ENCODE measurements at places on chromosomes 4 and X.

DNA sequence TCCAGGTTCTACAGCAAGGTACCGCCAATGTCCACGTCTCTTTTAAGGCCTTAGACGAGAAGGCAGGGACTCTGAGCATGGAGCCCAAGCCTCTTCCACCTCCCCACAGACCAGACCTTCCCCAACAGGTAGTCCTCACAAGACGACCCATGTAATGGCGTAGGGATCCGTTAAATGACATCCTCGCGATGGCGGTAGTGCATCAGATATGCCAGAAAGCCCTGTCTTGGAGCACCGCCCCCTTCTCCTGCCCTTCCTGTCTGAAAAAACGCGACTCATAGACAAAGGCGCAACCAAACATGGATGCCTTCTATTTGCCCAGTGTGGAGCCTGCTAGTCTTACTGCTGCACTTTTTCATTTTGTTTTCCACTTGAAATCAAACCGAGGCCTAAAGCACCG, 185.4 kb downstream of the OR13H1 start:
- no peak for DNase-seq
- H3K4me3 ChIP-seq: peak overlapping the region; percentile 87
- H3K36me3 ChIP-seq: no peaks in the 10 kb centered on the region
- H3K27ac ChIP-seq: no peak overlapping the region

DNA sequence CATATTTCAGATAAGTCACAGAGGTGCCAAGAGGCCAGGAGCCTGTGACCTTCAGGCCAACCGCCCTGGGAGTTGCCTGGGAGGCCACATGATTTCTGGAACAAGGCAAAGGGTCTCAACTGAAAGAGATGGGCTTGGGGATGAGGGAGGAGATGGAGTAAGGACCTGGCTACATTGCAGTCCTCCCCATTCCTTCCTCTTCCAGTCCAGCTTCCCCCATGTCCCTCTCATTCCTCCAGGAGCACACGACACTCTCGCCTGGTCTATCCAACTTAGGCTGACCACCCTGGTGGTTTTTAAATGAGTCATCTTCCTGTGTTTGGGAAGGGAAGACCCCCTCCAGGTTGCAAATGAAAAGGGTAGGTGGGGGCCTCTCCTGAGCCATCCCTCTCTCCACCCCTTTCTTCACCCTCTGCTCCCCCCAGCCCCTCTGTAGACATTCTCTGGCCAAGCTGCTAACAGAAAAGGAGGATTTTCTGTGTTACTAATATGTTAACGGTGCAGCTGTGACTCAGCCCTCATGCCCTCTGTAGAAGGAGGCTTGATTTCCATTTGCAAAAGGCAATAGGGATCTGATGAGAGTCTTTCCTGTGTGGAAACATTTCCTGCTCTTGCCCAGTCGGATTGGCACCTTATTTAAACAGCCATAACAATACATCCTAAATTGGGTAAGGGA, 79.2 kb downstream of the RTL5 start:
- no peaks in the 10 kb centered on the region for H3K4me1 ChIP-seq
- no peak overlapping the region for H3K27ac ChIP-seq
- no peaks in the 10 kb centered on the region for H3K36me3 ChIP-seq
- no peak for DNase-seq

GRCh38 chrX:77740376-77740905, 45.6 kb downstream of the ATRX start:
- no peak for DNase-seq
- H3K4me1 ChIP-seq: no peaks in the 10 kb centered on the region
- H3K27me3 ChIP-seq: no peaks in the 10 kb centered on the region
- no peak overlapping the region for H3K27ac ChIP-seq

- no peaks in the 10 kb centered on the region for H3K36me3 ChIP-seq
- no peaks in the 10 kb centered on the region for H3K4me1 ChIP-seq
- DNase-seq: no peak
- no peak overlapping the region for H3K4me3 ChIP-seq
These were observed 191.9 kb downstream of the PPP1R2C start for GRCh38 chrX:42585842-42586621.

DNA sequence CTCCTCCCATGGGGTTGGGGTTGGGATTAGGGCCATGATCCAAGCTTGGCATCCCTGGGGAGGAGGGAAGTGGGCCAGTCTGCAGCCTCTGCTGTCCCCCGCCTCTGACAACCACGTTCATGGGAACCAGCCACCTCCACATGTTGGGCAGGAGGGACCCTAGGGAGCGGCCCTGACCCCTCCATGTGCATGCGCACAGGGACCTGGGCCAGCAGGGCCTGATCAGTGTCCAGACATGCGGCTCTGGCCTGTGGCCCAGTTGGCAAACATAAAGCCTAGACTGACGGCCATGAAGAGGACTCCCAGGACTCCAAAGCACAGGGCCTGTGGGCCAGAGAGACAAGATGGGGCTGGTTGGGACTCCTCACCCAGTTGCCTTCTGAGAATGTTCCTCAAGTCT, 11.3 kb downstream of the SLC38A5 start:
- H3K27ac ChIP-seq: no peak overlapping the region
- H3K4me3 ChIP-seq: no peak overlapping the region
- DNase-seq: no peak
- H3K36me3 ChIP-seq: no peaks in the 10 kb centered on the region
- H3K4me1 ChIP-seq: no peaks in the 10 kb centered on the region
- H3K27me3 ChIP-seq: no peaks in the 10 kb centered on the region

GRCh38 chr4:71251261-71251660, 87.6 kb upstream of the SLC4A4 start:
- no peaks in the 10 kb centered on the region for H3K27me3 ChIP-seq
- H3K4me1 ChIP-seq: peaks cover 4% of the 10 kb centered on the region
- no peak overlapping the region for H3K27ac ChIP-seq
- no peaks in the 10 kb centered on the region for H3K36me3 ChIP-seq

DNA sequence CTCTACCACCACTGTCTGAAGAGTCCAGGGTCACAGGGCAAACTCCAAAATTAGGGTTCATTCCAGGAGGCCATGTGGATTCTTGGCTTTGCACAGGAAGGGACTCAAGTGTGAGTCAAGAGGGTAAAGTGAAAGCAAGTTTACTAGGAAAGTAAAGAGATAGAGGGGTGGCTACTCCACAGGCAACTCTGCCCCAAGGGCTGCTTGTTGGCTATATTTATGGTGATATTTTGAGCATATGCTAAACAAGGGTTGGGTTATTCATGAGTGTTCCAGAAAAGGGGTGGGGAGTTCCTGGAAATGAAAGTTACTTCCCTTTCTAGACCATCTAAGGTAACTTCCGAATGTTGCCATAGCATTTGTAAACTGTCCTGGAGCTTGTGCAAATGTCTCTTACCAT, 1222.0 kb upstream of the TENM3 start:
- no peak overlapping the region for H3K4me3 ChIP-seq
- no peaks in the 10 kb centered on the region for H3K27me3 ChIP-seq
- H3K36me3 ChIP-seq: no peaks in the 10 kb centered on the region

GRCh38 chrX:33252306-33252825, 41.0 kb upstream of the DMD start:
- H3K4me3 ChIP-seq: no peak overlapping the region
- DNase-seq: no peak
- no peaks in the 10 kb centered on the region for H3K4me1 ChIP-seq
- no peaks in the 10 kb centered on the region for H3K27me3 ChIP-seq
- no peak overlapping the region for H3K27ac ChIP-seq

GRCh38 chr4:37383579-37384229, 139.2 kb downstream of the NWD2 start:
- no peaks in the 10 kb centered on the region for H3K27me3 ChIP-seq
- DNase-seq: no peak
- no peak overlapping the region for H3K27ac ChIP-seq
- no peaks in the 10 kb centered on the region for H3K36me3 ChIP-seq
- no peak overlapping the region for H3K4me3 ChIP-seq

DNA sequence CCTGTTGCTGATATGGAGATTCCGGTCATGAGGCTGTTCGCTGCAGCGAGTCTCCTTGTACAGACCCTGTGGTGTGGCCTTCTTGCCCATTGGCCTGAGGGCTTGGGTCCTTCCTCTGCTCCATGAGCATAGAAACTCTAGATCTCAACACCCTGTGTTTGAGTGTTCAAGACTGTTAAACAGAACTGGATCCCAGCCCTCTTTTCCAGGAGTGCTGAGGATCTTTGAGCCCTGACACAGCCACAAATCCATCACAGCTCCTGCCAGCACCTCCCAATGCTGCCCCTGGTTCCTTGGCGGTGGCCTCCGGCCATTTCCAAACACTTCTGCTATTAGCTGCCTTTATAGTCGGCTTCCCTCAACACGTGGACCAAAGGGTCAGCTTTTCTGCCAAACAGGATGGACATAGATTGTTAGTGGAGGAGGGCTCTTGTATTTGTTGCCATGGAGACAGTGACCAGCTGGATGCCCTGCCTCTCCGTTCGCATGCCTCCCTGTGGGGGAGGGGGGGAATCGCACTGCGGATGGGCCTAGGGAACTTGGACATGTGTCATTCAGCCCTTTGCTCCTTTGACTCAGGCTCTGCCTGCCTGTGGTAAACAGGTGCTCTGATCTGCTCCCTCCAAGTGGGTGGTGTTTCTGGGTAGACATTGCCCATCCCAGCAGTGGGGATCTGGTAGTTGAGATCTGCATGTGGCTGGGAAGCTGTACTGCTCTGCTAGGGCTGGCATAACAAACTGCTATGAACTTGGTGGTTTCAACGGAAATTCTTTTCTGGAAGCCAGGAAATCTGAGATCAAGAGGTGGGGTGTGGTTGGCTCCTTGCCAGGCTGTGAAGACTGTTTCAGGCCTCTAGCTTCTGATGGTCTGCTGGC, 6.9 kb upstream of the WDR1 start:
- H3K27ac ChIP-seq: peak overlapping the region; percentile 91
- peaks cover 23% of the 10 kb centered on the region for H3K4me1 ChIP-seq
- no peak overlapping the region for H3K4me3 ChIP-seq

- H3K4me1 ChIP-seq: no peaks in the 10 kb centered on the region
- H3K4me3 ChIP-seq: no peak overlapping the region
- H3K27ac ChIP-seq: no peak overlapping the region
These were observed 27.3 kb upstream of the RAPGEF2 start for GRCh38 chr4:159075531-159075932.

Measured in kidney (tissue), 22 donors.